ENCODE measurements at places on chromosomes 3 and 15.
A peak's percentile ranks its signal among the peaks of the same experiment; 100 is the strongest.

GRCh38 chr3:128416578-128417211 lies 50.0 kb downstream of the DNAJB8 start:
- no peak for DNase-seq

- DNase-seq, result peak; percentile 50
Measured at GRCh38 chr3:64030741-64031140, 7.4 kb upstream of the PSMD6 start.

- no peak for DNase-seq
Measured at GRCh38 chr3:194843556-194843955, 157.9 kb downstream of the FAM43A start.

DNA sequence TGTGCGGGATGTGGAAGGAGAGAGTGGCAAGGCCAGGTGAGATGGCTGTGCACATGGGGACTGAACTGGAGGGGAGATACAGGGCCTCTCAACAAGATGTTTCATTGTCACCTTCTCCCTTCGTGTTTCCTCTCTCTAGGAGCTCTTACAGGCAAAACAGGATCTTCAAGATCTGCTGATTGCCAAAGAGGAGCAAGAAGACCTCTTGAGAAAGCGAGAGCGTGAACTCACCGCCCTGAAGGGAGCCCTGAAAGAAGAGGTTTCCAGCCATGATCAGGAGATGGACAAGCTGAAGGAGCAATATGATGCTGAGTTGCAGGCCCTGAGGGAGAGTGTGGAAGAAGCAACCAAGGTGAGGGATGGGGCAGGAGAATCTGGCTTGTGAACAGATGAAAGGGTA lies 85.2 kb downstream of the CGNL1 start:
- no peak for DNase-seq

- peak; percentile 36 for DNase-seq
Measured at GRCh38 chr3:27681249-27681748, 40.8 kb downstream of the EOMES start.

DNA sequence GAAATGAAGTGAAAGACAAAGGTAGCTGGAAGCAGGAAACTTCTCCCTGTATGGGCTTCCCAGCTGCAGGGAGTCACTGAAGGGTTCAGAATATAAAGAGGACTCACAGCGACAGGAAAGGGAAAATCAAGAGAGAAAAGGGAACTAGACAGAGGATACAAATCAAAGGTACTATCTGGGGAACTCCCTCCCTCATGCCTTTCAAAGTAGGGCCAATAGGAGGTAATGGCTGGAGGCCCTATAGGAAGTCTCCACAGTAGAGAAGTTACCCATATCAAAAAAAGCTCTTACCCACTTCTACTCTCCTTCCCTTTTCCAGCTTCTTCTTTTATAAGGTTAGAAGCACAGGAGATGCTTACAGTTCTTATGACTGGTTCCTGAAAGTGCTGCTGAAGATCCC lies 43.5 kb downstream of the FMN1 start:
- DNase-seq, result no peak

GRCh38 chr3:126456211-126456610 lies 19.5 kb downstream of the ZXDC start:
- no peak for DNase-seq

- no peak for DNase-seq
Measured at GRCh38 chr3:40828741-40829415, 304.1 kb downstream of the ZNF621 start.

- no peak for DNase-seq
Measured at GRCh38 chr3:99248913-99249312, 347.4 kb upstream of the DCBLD2 start.

GRCh38 chr3:21825684-21826083 lies 74.7 kb upstream of the ZNF385D start:
- no peak for DNase-seq

GRCh38 chr15:100141311-100142001 lies 200.3 kb downstream of the ADAMTS17 start:
- no peak for DNase-seq
